ENCODE measurements at places on chromosomes 1 and 21.

- DNase-seq = no peak
Measured at GRCh38 chr1:169127305-169127704, 20.8 kb downstream of the ATP1B1 start.

DNA sequence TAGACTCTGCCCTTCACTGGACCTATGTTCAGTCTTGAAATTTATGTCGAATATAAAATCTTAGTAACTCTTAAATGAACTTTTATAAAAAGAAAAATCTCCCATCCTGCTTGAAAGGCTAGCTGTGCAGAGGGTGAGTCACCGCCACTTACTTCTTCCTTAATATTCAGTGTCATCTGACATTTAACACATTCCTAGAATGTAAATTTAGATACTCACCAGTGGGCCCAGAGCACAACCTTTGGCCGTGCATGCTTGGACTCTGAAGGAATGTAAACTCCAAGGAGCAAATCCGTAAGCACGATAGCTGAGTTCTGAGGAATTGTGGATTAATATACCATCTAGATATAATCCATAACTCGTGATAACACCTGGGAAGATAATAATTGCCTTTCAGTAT lies 403.3 kb downstream of the KCTD3 start:
- DNase-seq = no peak

DNA sequence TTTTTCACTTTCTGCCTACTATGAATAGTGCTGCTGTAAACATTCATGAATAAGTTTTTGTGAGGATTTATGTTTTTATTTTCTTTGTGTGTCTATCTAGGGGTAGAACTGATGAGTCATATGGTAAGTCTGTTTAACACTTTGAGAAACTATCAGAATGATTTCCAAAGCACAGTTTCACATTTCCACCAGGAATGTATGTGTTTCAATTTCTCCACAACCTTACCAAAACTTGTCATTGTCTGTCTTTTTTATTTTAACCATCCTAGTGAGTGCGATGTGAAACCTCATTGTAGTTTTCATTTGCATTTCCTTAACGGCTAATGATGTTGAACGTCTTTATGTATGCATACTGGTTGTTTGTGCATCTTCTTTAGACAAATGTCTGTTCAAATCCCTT lies 23.5 kb downstream of the RNASEL start:
- no peak for DNase-seq

- no peak for DNase-seq
Measured at GRCh38 chr1:78322928-78323680, 167.7 kb upstream of the PTGFR start.

GRCh38 chr1:2533365-2533764 lies 3.3 kb upstream of the HES5 start:
- no peak for DNase-seq

DNA sequence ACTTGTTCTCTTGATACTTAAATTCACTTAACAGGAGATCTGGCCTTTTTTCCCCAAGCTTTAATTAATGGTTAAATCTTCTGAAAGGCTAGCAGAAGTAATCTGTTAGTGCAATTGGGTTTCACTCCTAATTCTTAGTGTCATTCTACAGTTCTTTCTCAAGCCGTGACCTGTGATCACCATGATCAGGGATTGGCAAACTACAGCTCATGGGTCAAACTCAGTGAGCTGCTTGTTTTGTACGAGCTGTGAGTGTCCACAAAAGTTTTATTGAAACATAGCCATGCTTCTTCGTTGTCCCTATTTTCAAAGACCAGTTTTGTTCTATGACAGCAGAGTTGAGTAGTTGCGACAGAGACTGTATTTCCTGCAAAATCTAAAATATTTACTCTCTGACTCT lies 109.4 kb upstream of the KCNJ15 start:
- no peak for DNase-seq

DNA sequence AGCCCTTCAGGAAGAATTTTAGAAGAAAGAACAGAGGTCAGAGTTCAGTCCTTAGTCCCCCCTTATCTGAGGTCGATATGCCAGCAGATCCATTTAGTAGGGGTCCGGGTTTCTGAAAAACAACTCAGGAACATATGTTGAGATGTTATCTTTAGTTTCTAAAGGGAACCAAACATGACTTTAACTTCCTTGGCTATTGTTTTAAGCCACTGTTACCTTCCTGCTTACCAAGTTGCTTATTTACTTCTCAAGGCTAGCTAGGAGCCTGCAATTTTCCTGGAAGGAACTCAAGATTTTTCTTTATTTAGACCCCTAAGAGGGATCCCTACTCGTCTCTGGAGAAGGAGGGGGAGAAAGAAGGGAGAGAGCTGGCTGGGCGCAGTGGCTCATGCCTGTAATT lies 54.3 kb downstream of the KCNC4 start:
- DNase-seq = no peak

- DNase-seq = no peak
Measured at GRCh38 chr1:9133870-9134585, 5.1 kb upstream of the GPR157 start.

GRCh38 chr1:225257081-225257480 lies 170.8 kb downstream of the LBR start:
- no peak for DNase-seq

GRCh38 chr1:209265301-209265700 lies 318.2 kb upstream of the CAMK1G start:
- no peak for DNase-seq

GRCh38 chr1:106022312-106022902 lies 1034.1 kb upstream of the PRMT6 start:
- DNase-seq = no peak

DNA sequence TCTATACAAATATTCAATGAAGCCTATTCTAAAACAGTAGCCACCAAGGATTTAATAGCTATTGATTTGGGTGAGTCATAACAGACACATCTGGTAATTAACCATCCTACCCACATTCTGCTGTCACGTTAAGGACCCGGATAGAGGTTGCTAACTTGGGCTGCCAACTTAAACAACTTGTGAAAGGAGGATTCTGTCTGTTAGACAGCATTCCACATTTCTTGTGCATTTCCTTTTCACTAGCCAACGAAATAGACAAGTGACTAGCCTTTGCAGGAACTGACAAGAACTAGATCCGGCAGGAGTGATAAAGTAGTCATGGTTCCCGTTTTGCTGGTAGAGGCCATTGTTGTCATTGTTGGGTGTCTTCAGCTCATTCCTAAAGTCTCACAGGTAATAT lies 9.5 kb downstream of the DSCAM start:
- no peak for DNase-seq

DNA sequence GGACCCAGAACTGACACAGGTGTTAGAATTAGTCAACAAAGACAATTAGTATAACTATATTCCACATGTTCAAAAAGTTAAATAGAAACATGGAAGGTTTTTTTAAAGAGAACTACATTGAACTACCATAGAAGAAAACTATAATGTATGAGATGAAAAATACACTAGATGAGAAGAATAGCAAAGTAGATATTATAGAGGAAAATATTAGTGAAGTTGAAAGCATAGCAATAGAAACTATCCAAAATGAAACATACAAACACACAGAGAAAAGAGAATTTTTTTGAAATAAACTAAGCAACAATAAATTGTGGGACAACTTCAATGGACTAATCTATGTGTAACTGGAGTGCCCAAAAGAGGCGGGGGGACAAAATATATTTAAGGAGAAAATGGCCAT lies 8.0 kb upstream of the HEATR1 start:
- no peak for DNase-seq

DNA sequence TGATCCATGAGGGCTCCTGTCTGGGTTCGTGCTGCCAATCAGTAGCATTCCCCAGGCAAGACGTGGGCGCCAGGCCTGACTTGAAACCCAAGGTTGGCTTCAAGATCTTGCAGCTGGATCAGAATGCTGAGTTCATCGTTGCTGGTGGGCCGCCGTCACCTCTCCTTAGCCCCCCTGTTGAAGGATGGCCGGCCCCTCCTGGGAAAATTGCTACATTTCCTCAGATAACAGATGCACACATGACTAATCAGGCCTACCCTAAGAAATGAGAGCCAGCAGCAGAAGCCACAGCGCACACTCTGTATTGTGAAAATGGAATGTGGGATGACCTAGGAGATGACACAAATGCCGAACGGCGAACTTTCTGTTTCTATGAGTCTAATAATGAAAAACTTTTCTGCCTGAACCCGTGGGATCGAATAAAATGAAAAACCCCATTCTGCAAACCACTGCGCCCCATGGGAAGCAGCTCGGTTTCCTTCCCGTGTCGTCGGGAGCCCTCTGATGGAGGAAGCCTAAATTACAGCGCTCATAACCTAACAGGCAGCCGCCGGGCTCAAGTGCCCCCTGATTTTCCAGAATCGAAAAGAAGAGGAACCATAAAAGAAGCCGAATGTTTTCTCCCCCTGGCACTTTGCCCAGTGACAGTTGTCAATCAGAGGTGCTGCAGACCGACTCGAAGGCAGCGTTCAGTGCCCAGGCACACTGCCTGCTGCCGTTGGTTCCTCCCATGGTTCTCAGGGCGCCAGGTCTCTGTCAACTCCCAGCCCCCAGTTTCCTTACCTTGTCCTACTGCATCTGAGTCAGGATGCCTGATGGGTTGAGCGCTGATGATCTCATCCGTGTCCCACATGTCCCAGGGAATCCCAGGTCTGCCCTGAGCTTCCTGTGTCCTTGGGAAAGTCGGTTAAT lies 38.2 kb upstream of the H6PD start:
- peak; percentile 73 for DNase-seq

DNA sequence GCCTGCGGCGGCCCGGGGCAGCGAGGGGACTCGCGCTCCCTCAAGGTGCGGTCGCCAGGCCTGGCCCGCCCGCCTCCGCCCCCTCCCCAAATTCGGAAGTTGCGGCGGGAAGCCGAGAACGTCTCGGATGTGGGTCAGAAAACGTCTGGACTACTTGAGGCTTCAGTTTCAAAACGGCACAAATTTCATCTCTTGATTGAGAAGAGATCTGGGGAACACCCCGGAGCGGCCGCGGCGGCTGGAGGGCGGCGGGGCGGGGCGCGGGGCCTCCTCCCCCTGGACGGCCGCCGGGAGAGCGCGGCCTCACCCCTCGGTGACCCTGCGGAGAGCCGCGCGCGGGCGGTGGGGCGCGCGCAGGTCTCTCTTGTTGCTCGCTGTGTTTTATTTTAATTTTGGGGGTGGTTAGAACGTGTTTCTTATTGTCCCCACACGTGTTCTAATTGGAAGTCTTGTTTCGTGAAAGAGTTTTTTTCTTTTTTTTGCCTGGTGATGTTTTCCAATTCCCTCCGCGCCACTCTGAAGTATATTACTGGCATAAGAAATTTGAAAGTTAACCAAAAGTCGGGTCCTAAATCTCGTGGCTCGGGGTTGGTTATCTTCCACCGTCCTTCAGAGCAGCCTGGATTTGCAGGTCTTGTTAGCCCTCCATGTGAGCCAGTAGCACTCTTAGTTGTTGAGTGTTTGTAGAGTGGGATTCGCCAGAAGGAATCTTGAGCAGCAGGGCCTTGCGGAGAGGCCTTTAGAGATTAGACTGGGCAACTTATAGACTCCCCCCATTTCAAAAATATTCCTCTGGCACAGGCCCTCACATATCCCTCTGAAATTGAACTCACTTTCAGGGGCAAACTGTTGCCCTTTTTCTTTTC lies 749 bp downstream of the PCBP3 start:
- DNase-seq = no peak

- DNase-seq = no peak
Measured at GRCh38 chr1:215911406-215911968, 344.4 kb downstream of the KCTD3 start.

DNA sequence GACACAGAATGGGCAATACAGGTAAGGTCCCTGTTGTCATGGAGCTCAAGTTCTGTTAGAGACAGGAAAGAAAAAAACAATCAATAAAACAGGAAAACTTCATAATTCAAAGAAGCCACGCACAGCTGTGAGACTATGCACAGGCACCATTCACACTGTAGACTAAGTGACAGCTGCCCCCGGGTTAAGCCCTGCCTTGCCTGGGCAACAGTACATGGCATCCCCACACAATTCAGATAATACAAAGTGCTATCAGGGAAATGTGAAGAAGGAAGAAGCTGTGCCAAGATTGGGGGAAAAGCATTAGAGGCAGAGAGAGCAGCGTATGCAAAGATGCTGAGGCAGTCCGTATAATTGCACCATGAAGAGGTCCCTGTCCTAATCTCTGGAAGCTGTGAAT lies 9.0 kb upstream of the KCNE2 start:
- DNase-seq = no peak

DNA sequence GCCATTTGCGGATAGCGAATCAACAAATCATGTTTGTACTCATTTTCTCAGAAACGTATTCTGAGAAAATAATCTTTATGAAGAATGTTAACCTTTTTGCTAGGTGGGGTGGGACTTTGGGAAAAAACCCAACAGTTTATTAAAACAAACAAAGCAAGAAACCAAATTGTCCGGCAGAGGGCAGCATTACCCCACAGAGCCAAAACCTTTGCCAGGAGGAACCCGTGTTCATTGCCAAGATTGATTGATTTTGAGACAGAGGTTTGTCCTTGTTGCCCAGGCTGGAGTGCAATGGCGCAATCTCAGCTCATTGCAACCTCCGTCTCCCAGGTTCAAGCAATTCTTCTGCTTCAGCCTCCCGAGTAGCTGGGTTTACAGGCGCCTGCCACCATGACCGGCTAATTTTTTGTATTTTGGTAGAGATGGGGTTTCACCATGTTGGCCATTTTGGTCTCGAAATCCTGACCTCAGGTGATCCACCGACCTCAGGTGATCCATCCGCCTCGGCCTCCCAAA lies 70.8 kb upstream of the RHOU start:
- DNase-seq = no peak
